CD8-positive, alpha-beta T cell (primary cell): ENCODE measurements at places on chromosomes 4 and X.
A peak's percentile ranks its signal among the peaks of the same experiment; 100 is the strongest.

- DNase-seq: peak; percentile 38
Measured at GRCh38 chr4:108433832-108434231, 186.5 kb upstream of the RPL34 start.

DNA sequence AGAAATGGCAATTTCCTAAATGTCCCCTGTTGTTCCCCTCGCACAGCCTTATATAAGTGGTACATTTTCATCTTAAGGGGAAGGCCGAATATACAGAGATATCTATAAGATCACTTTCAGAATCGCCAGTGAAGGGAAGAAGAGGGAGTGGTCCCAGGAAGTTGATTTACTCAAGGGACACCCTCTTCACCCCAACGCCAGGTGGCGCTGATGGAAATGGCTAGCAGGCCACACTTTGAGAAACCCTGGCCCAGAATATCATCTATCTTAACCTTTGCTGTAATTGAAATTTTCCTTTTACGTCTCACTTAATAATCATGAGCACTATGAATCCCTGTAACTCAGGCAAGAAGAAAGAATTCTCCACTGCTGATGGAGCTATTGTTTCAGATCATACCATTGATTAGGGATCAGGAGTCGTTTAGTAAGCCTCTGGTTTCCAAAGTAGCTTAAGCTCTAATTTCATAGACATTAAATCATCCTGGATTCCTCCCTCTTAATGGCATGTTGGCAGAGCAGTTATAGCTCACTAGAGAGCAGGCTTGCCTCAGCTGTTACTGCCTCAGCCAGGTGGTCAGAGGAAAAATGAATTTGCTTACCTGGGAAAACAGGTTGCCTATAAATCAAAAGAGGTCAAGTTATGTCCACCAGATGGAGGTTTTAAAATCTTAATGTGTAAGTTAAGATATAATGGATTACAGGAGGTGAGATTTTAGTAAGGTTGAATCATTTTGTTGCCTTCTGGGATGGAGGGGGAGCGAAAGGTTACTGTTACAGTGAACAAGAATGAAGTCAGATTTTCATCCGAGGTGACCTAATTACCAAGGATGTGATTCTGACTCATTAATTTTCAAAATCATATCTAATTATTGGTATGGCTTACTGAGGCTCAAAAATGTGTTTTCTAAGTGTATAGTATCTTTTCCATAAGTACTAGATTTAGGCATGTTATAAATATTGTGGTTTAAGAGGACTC, 941.2 kb upstream of the TENM3 start:
- DNase-seq: no peak

DNA sequence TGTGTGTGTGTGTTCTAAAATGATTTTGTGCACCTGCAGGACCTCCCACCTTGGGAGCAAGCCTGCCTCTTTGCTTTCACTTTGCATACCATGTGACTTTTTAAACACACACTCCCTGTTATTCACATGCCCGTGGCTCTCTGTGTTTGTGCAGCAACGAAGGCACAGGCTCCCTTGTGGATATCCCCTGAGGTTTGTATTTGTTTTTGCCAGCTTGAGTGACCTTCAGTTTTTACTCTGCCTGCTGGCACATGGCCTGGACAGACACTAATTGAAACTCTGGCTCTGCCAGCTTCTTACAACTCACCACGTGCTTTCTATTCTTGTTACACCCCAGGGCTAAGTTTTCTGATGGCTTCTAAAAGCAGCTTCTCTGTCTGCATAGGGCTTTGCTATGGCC, 885.8 kb downstream of the SH3BGRL start:
- DNase-seq: no peak

GRCh38 chr4:67929426-67929825, 33.9 kb downstream of the TMPRSS11A start:
- no peak for DNase-seq

DNA sequence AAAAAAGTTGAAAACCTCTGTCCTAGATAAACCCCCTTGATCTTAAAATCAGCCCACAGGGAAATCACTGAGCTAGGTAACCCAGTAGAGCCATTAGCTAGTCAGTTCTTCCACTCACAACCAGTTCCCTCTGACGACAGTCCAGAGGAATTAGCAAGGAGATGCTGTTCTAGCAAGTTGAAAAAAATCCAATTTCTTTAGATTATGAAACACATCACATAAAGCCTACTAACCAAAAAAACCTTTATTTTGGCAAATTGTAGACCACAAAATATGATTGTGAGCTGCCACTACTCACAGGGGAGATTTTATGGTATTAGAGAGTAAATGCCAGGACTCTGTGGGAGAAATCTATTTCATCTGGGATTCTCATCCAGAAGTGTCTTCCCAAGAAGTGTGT, 22.6 kb downstream of the ADAMTS3 start:
- DNase-seq: no peak
